ENCODE measurements at places on chromosomes 16 and 17.

GRCh38 chr16:67392301-67393059 is 818 bp downstream of the TPPP3 start:
- no peak for DNase-seq

DNA sequence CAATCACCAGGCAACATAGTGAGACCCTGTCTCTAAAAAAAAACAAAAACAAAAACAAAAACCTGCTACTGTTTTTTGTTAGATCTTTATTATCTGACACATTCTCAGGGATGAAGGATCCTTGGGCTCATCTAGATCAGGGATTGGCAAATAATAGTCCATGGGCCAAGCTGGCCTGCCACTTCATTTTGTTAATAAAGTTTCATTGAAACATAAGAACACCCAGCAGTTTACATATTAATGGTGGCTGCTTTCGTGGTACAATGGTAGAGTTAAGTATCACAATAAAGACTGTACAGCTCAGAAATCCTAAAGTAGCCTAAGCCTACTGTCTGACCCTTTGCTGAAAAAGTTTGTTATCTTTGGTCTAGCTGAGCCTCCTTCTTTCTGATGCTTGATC is 32.9 kb upstream of the CLEC18A start:
- no peak for DNase-seq

DNA sequence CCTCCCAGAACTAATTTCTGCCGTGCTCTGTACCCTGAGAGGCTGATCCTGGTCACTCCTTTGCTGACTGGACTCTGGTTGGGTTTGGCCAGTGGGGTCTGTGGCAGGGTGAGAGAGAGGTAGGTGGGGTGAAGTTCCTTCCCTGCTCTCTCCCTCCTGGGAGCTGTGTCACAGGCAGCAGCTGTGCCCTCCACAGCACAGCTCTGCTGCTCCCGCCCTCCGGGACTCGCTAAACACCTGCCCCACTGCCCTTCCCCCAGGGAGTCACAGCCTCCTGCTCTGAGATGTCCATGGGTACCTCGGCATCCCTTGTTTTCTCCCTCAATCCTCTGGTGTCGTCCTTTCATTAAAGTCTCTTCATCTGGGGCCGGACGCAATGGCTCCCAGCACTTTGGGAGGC is 66.4 kb downstream of the SRCIN1 start:
- no peak for DNase-seq

- no peak for DNase-seq
These were observed 9.5 kb upstream of the FZD2 start for GRCh38 chr17:44547625-44548267.

GRCh38 chr16:79607587-79607986 is 7.0 kb upstream of the MAF start:
- no peak for DNase-seq

DNA sequence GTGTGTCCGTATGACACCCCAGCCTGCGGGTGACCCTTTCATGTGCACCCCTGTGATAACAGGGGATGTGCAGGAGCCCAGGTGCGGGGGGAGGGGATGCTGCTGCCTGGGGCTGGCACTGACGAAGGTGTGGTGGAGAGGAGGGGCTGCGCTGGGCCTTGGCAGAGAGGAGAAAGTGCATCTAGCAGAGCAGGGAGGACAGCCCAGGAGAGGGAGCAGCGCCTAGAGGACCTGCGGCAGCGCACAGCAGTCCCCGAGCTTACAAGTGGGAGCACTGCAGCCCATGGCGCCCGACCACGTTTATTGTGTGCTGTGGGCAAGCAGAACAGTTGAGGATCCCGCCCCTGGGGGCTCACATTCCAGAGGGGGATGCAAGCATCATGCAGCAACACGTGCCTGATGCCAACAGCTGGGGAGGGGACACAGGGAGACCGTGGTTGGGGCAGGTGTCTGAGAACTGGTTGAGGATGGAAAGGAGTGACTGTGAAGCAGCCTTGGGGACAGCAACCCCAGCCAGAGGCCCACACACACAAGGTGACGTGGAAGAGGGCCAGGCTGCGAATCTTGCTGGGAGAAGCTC is 10.9 kb upstream of the SLC7A5 start:
- no peak for DNase-seq

- peak; percentile 59 for DNase-seq
These were observed 18.2 kb upstream of the ABCA10 start for GRCh38 chr17:69246726-69247375.
